Right renal pelvis (tissue), 4 donors: ENCODE measurements at places on chromosomes 3 and 15.

- no peak for DNase-seq
These were observed 48.3 kb downstream of the GABRB3 start for GRCh38 chr15:26724381-26725150.

DNA sequence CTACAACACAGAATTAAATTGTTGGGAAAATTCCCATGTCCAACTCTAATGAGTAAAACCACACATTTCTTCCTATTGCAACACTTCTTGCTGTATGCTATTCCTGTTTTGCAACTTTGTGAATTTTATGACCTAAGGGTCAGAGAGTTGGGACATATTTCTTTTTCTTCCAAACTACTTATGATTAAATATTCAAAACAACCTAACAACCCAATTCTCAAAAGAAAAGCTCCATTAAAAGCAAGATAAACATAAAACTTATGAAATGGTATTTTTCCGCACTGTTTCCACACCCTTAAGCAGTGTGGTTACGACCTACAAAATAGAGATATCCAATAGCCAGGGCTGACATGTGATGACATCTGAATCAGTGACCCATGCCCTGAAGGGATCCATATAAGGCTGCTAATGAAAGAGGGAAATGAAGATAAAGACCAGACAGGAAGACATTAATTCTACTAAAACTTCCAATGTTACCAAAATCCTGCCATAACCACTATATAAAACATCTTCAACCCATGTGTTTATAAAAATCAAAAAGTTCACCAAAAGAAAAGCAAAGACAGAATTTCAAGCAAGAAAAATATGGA lies 45.6 kb downstream of the DMXL2 start:
- no peak for DNase-seq

DNA sequence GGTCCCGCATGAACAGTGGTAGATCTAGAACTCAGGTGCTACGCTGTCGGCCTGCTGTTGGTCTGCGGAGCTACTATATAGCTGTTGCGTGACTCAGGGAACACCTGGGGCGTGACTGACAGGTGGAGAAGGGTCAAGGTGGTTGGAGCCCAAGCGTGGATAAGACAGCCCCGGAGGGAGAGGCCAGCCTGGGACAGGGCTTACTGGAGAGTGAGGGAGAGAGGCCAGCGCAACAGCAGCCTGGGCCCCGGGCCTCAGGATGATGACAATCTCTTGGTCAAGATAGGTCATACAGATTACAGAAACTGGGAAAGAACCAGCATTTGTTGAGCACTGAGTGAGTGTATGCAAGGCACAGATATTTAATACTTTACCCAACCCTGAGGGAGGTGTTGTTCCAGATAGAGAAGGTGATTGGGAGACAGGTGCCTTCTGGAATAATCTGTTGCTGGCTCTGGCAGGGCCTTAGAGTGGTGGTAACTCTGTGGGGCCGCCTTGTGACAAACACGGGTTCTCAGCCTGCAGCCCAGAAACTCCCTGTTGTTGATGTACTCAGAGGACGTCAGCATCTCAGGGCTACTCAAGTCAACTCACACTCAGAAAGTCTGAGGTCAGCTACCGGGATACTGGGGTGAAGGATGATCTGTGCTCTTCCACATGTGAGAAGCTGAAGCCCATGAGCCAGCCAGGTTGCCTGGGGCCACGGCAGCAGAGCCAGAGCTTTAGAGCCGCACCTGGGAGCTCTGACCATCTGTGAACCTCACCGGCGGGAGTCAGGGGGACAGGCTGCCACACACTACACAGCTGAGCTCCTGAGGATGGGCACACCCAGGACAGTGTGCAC lies 265.4 kb upstream of the HES1 start:
- DNase-seq, result no peak

DNA sequence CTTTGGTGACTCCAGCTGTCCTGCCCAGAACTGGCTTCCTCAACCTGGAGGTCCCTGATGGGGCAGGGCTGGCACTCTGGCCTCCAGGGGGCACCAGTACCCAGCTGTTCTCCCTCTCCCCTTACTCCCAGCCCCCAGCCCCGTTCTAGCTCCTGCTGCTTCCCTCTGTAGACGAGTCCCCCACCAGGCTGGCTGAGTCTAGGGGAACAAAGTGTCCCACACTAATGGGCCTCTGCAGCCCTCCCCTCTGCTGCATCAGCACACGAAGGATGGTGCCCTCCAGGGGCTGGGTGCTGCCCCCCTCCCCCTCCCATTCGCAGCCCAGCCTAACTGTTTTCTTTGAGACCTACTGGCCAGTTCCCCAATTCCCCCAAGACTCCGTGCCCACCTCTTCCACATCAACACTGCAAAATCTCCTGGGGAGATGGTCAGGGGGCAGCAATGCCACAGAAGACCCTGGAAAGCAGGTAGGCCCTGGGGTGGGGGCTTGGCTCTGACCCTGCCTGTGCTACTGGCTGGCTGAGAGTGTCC lies 4.2 kb downstream of the RHCG start:
- DNase-seq, result no peak

DNA sequence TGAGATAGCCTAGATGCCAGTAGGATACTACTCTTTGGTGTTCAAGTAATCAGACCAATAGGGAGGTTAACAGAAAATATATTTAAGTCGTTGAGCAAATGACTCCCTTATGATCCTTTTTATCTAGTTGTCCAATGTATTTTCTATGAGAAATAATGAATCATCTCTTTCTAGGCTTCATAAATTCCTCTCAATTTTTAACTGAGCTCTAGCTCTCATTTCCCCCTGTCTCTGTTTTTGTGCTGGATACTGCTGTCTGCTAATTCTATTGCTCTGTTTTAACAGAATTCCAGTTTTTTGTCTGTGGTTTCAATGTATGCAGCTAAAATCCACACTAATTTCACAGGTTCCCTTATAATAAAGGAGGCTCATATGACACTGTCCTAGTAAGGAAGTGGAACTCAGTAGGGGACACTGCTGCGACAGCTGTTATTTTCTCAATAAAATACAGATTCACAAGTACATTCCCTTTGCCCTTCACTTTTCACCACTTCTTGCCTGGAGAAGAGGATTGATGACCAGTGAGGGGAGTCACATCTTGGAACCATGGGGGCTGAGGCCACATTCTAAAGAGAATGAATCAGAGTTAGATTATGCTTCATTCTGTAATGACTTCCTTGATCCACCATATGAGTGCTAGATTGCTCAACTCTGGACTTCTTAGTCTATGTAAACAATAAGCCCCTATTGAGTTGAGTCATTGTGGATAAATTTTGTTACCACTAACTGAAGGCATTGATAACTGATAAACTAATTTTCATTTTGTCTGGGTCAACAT lies 558.7 kb upstream of the KCNMB2 start:
- DNase-seq, result no peak

DNA sequence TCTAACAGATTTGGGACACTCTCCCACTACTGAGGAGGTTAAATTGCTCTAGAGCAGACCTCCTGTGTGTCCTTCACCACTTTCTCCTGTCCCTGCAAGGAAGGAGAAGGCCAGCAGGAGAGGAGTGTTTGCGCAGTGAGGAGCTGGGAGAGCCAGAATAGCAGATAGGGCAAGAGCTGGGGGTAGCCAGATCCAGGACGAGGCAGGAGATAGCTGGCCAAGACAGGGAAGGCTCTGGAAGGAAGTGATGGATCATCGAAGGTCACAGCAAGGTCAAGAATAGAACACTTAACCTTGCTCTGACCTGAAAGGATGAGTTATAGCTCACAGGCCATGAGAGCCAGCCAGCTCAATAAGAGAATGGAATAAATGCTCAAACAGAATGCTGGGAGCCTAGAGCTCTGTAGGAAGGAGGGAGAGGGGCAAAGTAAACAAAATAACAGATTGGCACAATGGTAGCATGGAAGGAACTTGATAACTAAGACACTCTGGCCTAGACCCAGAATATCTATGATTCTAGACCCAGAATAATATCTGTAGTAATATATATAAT lies 37.5 kb upstream of the FSIP1 start:
- no peak for DNase-seq

GRCh38 chr15:34879107-34879506 lies 83.8 kb upstream of the ACTC1 start:
- DNase-seq, result no peak

- no peak for DNase-seq
These were observed 90.4 kb downstream of the ATG7 start for GRCh38 chr3:11362600-11362999.

DNA sequence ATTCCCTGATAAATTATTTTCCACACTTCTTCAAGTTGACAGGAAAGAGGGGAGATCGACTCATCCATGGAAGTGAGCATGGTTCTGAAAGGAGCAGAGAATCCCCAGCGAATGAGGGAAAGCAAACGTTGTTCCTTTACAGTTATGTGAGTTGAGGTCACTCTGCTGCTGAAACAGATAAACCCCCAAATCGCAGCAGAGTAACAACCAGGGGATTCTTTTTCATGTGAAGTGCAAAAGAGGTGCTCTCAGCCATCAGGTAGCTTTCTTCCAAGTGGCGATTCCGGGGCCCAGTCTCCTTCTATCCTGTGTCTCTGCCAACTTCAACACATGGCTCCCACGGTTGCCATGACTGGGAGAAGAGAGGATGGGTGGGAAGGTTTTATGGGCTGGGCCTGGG lies 28.2 kb downstream of the MEX3B start:
- DNase-seq, result no peak

DNA sequence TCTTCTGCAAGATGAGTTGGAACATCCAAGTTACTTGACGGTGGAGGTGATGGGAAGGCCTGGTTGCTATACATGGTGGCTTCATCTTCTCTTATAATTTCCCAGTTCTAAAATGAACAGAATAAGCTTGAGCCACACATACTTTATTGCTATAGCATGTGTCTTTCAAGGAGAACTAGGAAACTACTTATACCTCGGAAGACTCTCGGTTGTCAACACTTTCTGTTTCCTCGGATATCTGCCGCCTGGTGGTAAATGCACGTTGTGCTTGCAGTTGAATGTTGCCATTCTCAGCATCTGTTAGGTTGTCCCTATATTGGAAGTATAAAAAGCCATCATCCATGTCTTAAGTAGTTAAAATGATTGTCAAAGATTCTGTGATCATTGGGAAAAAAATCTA lies 117.5 kb upstream of the PRTG start:
- DNase-seq, result no peak

GRCh38 chr15:48367483-48367882 lies 36.3 kb downstream of the DUT start:
- no peak for DNase-seq

DNA sequence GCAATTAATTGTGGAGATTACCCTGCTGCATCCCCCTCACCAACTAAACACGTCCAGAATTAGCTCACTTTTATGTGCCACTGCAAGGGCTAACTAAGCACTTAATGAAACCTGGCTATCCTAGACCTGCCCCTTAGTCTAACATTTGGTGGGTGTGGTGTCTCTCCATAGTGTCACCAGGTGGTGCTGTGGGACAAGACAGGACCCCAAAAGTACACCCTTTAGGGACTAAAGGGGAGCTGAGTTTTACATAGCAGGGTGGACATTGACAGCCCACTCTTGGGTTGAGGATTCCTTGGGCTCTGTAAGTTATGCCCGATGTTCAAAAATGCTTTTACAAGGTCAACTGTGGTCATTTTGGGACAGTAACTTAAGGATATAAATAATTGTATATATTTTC lies 5.7 kb downstream of the DUT start:
- DNase-seq, result no peak

DNA sequence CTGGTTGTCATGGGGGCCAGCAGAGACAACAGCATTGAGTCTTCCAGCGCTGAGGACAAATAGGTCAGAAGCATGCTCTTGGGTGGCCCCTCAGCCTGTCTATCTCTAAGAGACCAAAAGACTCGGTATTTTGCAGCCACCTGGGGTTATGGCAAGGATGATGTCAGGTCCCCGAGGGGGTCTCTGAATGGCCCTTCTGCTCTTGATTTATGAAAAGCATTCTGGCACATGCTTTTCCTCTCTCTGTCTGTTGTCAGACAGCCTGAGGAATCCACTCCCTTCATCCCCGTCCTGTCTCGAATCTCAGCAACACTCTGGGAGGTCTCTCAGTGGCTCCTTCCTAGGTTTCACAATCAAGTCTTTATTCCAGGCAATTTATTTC lies 156.6 kb upstream of the RGMA start:
- DNase-seq, result no peak

DNA sequence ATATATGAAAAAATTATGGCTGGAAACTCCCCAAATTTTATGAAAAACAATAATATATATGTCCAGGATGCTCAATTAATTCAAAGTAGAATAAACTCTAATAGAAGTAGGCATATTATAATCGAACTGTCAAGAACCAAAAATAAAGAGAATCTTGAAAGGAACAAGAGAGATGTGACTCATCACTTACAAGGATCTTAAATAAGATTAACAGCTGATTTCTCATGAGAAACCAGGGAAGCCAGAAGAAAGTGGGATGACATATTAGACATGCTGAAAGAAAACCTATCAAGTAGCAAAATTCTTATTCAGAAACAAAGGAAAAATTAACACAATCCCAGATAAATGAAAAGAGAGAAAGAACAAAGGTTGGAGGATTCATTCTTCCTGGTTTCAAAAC lies 66.8 kb downstream of the FAIM start:
- no peak for DNase-seq

- no peak for DNase-seq
These were observed 33.4 kb downstream of the GRIP2 start for GRCh38 chr3:14506626-14507304.

- DNase-seq, result no peak
These were observed 67.0 kb downstream of the CSNK1G1 start for GRCh38 chr15:64288999-64289398.

DNA sequence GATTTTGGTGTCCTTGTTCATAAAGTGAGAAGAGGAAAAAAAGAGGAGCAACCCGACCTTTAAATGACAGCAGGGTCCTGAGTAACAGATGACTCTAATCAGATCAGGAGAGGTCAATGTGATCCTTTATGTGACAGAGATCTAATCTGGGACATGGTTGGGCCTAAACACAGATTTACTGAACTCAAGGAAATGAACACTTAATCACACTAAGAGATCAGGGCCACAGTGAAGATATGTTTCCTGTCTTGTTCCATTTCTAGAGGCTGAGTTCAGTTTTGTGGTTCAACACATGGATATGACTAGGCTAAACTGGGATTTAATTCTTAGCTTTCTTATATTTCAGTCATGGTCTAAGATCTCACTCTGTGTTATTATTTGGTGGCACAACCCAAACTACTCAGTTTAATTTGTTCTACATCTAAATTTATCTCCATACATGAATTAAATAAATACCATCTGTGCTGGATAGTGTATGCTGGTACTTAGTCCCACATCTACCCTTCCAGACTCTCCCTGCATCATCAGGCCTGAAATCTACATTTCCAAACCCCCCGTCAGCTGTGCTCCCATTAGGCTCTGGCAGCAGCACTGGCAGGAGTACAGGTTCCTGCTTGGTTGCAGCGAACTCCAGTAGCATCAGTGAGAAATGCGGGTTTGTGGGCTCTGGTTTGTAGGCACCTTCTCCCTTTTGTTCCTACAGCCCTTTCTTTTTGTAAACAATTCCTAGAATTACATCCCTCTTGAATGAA lies 22.6 kb downstream of the SFMBT1 start:
- no peak for DNase-seq
